ENCODE measurements at places on chromosomes 11 and 22.

DNA sequence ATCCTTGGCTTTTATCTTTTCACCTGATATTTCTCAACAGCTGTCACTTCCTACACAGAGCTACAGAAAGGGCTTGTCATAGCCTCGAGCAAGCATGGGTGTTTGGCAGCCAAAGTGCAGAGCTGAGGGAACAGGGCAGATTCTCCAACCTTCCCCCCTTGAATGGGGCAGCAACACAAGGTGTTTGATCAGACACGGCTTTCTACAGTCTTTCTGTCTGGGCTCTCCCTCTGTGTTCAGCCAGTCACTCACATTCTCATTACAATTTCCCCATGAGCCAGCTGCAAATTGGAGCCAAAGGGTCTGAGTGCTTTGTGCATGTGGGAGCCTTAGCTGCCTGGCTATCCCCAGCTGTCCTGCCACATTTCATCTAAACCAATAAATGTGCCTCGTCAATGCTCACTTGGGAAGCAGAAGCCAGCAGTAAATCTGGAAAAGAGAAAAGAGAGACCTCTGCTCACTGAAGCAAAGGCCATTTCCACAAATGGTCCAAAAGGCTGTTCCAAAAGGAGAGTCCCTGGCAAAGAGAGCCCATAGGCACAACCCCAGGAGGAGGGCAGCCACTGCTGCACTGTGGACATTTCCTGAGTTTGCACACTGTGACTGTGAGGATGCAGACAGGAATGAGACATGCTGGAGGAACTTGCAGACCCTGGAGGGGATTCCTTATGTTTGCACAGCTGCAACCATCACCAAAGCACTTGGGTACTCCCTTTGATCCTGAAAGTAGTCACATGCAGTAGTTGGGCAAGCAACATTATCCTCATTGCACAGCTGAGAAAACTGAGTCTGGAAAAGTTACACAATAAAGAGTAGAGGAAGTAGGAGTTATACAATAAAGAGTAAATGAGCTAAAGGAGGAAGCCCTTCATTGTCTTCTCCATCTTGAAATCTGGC lies 186.8 kb downstream of the FAM181B start:
- DNase-seq: no peak

GRCh38 chr22:27538666-27539065 lies 262.9 kb downstream of the MN1 start:
- no peak for DNase-seq

DNA sequence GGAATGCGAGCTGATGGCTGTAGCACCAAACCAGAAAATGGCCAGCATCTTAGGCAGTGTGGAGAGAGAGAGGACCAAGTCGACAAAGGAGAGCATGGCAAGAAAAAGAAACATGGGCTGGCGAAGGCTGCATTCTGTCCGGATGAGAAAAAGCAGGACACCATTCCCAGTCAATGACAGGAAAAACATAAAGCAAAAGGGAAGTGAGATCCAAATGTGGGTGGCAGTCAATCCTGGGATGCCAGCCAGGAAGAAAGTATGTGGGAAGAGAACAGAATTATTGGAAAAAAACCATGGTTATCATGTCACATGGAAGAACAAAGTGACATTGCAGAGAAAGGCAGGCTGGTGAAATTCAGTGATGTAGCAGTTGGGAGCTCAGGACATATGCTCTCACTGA lies 36.9 kb upstream of the OR56A1 start:
- no peak for DNase-seq

GRCh38 chr11:85732965-85733364 lies 47.0 kb upstream of the CCDC89 start:
- DNase-seq: no peak

DNA sequence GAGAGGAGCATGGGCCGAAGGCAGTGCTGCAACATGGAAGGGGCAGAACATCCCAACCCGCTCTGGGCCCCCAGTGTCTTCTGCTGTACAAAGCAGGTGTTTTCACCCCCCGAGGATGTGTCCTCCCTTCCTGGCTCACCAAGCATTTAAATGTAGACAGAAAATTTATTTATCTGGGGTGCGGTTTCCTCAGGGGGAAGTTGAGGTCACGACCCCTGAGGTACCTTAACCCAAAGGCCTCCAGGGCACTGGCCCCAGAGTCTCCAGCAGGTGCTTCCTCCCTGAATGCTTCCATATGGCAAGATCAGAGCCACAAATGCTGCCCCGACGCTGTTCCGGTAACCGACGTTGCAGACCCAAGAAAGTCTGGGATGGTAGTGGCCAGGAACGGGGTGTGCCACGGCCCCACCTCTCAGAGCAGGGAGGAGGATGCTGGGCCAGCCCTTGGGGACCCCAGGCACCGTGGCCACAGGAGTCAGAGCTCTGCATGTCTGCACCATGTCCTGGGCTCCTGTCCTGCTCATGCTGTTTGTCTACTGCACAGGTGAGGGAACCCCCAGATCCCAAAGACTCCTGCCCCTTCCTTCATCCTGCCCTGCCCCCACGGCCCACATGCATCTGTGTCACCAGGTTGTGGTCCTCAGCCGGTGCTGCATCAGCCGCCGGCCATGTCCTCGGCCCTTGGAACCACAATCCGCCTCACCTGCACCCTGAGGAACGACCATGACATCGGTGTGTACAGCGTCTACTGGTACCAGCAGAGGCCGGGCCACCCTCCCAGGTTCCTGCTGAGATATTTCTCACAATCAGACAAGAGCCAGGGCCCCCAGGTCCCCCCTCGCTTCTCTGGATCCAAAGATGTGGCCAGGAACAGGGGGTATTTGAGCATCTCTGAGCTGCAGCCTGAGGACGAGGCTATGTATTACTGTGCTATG lies at the start of gene VPREB1:
Gene VPREB1 (plus strand): TSS at position 471 of the 935 bp plus-strand sequence. CDS start 28 bp downstream, at position 499.
- DNase-seq: no peak

- no peak for DNase-seq
Observed at GRCh38 chr11:21769188-21769587, 423.7 kb upstream of the ANO5 start.

DNA sequence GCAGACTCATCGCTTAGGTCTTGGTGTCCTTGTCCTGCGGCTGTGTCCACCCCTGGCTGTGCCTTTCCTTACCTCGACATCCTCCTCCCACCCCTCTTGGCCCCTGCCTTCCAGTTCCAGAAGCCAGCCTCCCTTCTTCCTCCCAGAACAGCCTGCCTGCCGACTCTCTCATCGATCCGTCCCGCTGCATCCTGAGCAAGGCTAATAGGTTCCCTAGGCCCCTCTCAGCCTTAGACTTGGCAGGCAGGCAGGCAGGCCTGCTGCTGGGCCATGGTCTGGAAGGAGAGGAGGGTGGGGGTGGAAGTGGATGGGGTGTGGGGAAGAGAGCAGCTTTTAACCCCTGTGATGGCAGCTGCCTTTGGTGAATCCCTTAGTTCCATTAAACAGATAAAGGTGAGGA lies 196.7 kb upstream of the TBCEL start:
- no peak for DNase-seq

DNA sequence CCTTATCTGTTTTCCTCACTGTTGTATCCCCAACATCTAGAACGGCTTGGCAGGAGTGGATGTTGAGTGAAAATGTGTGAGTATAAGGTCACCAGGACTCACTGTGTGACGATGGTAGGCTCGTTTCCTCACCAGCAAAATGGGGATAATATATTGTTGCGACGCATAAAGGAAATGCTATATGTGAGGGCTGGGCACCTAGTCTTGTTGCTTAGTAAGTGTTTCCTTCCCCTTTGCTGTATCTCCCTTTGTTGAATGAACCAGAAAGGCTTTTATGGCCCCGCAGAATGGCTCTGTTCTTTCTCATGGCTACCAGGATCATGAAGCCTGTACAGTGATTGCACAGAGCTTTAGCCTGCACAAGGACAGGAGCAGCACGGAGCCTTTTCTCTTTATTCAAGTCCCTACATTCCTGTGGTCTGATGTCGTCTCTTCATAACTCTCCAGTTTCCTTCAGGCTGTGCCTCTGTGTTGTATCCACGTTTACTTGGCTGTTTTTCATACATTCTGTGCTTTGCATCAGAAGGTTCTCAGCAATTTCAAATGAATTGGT lies 5.4 kb downstream of the TNRC6B start:
- DNase-seq: no peak

DNA sequence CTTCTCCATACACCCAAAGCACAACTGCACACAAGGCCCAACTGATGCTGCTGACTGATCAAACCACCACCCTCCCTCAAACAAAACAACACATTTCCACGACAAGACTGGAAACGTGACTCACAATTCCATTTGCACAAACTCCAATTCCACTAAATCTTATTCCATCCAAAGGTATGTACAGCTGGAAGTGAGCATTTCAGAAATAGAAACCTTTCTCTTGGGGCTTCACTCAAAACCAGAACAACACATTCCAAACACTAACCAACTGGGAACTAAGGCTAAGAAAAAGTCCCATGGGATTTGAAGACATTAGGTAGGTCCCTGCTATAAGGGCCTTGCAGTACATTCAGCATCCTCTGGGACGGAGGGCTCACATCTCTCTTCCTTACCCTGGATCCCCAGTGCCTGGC lies 19.6 kb downstream of the MORC2 start:
- no peak for DNase-seq

GRCh38 chr11:111406589-111406988 lies 27.5 kb upstream of the POU2AF1 start:
- no peak for DNase-seq

DNA sequence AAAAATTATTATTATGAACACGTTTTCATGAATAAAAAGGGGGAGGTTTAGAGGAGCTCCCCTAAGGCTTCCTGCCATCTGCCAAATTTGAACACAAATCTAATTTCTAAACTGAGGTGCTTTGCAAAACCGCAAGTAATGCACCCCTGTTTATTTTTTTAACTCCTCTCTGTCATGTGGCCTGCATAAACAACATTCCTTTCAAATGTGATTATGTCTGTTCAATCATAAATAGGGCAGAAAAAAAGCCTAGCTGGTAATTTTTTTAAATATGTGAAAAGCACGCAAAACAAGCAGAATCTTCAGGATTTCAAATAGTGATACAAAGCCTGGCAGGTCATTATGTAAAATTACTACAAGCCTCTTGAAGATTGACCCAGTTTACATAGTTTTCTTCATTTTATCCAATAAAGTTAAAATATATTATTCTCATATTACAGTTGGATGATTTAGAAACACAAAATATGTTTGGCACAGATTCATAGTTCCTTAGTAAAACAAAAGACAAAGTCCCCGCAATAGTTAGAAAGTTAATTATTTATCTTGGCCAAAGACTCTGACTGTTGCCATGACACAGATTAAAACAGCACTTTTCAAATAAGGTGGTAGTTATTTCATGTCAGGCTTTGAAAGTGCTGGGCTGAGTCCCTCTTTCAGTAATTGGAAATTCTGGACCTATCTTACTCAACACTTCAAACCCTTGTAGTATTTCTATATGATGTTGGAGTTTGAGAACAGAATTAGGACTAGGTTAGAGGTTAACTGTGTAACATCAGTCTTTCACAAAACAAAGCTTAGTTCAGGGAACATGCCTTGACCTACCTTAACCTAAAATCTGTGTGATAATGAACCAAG lies 200.3 kb upstream of the MPPED2 start:
- DNase-seq: no peak

DNA sequence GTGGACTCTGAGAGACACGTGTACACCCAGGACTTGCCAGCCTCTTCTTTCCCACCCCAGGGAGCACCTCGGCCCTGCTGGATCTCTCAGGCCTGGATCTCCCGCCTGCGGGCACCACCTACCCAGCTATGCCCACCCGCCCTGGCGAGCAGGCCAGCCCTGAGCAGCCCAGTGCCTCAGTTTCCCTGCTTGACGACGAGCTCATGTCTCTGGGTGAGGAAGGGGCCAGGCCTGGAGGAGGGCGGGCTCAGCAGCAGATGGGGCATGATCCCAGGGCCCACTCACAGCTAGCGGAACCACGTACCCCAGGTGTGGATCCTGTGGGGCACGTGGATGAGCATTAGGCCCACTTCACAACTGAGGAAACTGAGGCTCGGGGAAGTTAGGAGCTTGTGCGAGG lies 13.7 kb upstream of the SH3BP1 start:
- DNase-seq: no peak

DNA sequence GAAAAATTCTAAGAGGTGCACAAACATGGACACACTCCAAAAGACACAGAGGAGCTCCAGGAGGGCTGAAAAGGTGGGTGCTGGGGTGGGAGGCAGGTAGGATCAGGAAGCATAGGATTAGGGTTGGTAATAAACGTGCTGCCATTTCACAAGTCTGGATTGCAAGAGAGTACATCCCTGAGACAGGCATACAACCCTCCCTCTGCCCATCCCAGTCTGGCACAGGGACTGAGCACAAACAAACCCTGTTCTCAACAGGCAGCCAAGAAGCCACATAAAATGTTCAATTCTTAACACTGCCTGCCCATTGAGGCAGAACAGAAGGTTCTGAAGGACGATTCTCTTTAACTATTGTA lies 18.5 kb downstream of the SLC35F2 start:
- peak; percentile 32 for DNase-seq

DNA sequence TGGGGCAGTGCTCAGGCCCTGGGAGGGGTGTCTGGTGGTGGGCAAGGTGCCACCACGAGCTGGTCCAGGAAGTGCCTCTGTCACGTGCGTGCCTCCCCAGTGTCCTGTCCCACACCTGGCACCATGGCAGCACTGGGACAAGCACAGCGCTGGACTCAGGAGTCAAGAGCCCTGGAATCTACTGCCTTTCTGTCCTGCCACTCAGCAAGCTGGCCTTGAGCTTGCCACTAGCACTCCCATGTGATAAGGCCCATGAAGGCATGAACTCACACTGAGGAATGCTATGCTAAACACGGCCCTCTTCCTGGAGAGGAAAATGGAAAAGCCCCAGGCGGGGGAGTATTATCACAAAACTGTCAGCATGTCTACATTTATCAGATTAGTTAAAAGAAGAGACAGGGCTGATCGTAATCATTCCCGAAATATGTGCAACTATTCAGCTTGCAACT lies 50.7 kb upstream of the SLC35C1 start:
- DNase-seq: no peak

DNA sequence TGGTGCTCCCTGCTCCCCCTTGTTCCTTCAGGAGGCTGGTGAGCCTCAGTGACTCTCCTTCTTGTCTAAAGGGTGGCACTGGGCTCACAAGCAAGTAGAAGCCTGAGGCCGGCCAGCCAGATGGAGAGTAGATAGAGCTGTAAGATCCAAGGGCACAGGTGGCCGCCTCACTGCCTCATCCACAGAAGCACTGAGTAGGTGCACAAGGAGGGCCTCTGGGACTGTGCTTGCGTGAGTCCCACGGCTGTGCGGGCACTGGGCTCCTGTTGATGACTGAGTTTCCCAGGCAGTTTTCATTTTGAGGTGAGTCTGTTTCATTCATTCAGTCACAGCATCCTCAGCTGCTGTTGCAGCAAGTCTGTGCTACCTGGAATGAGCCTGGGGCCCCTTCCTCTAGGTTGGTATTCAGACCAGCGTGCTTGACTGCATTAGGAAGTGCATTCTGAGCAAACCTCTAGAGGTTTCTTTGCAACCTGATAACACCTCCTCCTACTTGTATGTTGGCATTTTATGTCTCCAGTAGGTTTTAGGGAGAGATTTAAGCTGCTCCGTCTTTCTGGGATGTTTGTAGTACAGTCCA lies 184.0 kb downstream of the TBC1D22A start:
- no peak for DNase-seq

GRCh38 chr22:49040754-49041467 lies 786.8 kb downstream of the BRD1 start:
- no peak for DNase-seq

- DNase-seq: peak; percentile 72
Observed at GRCh38 chr11:126115816-126116331, 53.2 kb upstream of the CDON start.

All from cerebellar cortex (tissue), 1 donor.